ENCODE measurements at places on chromosomes 2 and 18. TPM values are rescaled to one million over a fixed set of nuclear protein-coding genes. Genes with fewer than 3 reads are reported as not detected.

- no peaks in the 10 kb centered on the region for H3K27me3 ChIP-seq
- H3K36me3 ChIP-seq, result no peaks in the 10 kb centered on the region
- H3K27ac ChIP-seq, result no peak overlapping the region
- no peak for DNase-seq
Observed at GRCh38 chr2:229445019-229445418, 173.9 kb upstream of the PID1 start.

DNA sequence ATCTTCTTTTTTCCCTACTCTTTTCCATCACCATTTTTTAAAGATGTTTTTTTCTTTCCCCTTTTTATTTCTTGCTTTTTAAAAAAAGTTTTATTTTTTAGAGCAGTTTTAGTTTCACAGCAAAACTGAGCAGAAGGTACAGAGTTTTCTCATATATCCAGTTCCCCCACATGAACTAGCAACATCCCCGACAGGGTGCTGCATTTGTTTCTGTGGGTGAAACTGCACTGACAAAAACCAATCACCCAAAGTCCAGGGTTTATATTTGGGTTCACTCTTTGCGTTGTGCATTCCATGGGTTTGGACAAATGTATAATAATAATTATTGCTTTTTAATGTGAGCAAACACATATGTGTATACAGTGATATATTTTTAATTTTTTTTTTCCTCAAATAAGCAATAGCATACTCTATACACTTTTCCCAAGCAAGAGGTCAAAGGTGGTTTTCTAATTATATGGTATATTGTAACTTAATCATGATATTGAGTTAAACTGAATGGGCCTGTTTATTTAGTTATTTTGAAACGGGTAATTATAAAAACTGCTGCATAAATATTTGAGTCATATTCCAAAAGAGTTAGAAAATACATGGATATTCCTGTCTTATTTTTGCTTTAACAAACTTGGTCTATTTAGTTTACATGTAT is 50.3 kb downstream of the NCK2 start:
- DNase-seq, result no peak
- peaks cover 38% of the 10 kb centered on the region for H3K36me3 ChIP-seq
- peaks cover 90% of the 10 kb centered on the region for H3K4me1 ChIP-seq
- H3K27me3 ChIP-seq, result no peaks in the 10 kb centered on the region
- H3K27ac ChIP-seq, result peak overlapping the region; percentile 97
- H3K4me3 ChIP-seq, result peak overlapping the region; percentile 71

The THAP4 gene
- total RNA-seq, result 37.4 TPM

GRCh38 chr2:127084611-127085316 is 22.2 kb downstream of the BIN1 start:
- H3K27me3 ChIP-seq, result no peaks in the 10 kb centered on the region
- H3K36me3 ChIP-seq, result peaks cover 6% of the 10 kb centered on the region
- H3K4me1 ChIP-seq, result peaks cover 63% of the 10 kb centered on the region

GRCh38 chr2:103284750-103285149 is 522.9 kb downstream of the TMEM182 start:
- no peak for DNase-seq
- no peaks in the 10 kb centered on the region for H3K4me1 ChIP-seq
- no peaks in the 10 kb centered on the region for H3K36me3 ChIP-seq
- H3K27ac ChIP-seq, result no peak overlapping the region

GRCh38 chr2:96119389-96119751 is 3.0 kb upstream of the ADRA2B start:
- H3K27me3 ChIP-seq, result peaks cover 33% of the 10 kb centered on the region
- H3K4me1 ChIP-seq, result peaks cover 30% of the 10 kb centered on the region
- no peak overlapping the region for H3K27ac ChIP-seq
- DNase-seq, result no peak
- H3K4me3 ChIP-seq, result no peak overlapping the region
- no peaks in the 10 kb centered on the region for H3K36me3 ChIP-seq

The LYG2 gene
- total RNA-seq, result not detected

The SERPINB10 gene
- not detected for total RNA-seq

- no peaks in the 10 kb centered on the region for H3K4me1 ChIP-seq
- H3K27me3 ChIP-seq, result no peaks in the 10 kb centered on the region
- H3K4me3 ChIP-seq, result no peak overlapping the region
- no peaks in the 10 kb centered on the region for H3K36me3 ChIP-seq
- DNase-seq, result no peak
Observed at GRCh38 chr2:143885461-143885860, 634.5 kb downstream of the ZEB2 start.

- peaks cover 8% of the 10 kb centered on the region for H3K27me3 ChIP-seq
- H3K27ac ChIP-seq, result no peak overlapping the region
- peaks cover 18% of the 10 kb centered on the region for H3K4me1 ChIP-seq
- H3K36me3 ChIP-seq, result peaks cover 1% of the 10 kb centered on the region
Observed at GRCh38 chr2:174522553-174522952, 35.7 kb upstream of the GPR155 start.

DNA sequence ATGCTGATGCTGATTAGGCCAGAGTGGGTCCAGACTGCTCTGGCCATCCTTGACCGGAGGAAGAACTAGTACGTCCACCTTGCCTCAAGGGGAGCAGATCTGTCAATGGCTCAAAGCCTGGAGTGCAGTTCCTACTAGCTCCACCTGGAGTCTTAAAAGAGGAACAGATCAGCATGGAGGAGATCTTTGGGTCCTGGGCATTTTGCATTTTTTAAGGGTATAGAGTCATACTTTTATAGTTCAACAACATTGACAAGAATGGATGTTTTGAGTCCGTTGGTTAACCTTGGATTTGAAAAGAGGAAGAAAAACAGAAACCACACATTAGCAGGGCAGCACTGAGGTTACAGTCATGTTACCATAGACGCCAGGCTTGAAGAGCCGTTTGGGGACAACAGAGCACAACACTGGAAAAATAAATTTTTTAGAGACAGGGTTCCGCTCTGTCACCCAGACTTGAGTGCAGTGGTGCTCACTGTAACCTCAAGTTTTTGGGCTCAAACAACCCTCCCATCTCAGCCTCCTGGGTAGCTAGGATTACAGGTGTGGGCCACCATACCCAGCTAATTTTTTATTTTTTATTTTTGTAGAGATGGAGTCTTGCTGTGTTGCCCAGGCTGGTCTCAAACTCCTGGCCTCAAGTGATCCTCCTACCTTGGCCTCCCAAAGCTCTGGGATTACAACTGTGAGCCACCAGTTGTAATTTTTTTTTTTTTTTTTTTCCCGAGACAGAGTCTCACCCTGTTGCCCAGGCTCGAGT is 78.5 kb downstream of the PRKCE start:
- H3K27ac ChIP-seq, result no peak overlapping the region
- no peaks in the 10 kb centered on the region for H3K4me1 ChIP-seq
- no peaks in the 10 kb centered on the region for H3K27me3 ChIP-seq
- DNase-seq, result no peak

The GKN2 gene
- not detected for total RNA-seq

- H3K36me3 ChIP-seq, result peaks cover 3% of the 10 kb centered on the region
- H3K27ac ChIP-seq, result no peak overlapping the region
- H3K27me3 ChIP-seq, result no peaks in the 10 kb centered on the region
- peaks cover 18% of the 10 kb centered on the region for H3K4me1 ChIP-seq
- DNase-seq, result no peak
- no peak overlapping the region for H3K4me3 ChIP-seq
Observed at GRCh38 chr18:13531681-13532325, 194.6 kb downstream of the FAM210A start.

DNA sequence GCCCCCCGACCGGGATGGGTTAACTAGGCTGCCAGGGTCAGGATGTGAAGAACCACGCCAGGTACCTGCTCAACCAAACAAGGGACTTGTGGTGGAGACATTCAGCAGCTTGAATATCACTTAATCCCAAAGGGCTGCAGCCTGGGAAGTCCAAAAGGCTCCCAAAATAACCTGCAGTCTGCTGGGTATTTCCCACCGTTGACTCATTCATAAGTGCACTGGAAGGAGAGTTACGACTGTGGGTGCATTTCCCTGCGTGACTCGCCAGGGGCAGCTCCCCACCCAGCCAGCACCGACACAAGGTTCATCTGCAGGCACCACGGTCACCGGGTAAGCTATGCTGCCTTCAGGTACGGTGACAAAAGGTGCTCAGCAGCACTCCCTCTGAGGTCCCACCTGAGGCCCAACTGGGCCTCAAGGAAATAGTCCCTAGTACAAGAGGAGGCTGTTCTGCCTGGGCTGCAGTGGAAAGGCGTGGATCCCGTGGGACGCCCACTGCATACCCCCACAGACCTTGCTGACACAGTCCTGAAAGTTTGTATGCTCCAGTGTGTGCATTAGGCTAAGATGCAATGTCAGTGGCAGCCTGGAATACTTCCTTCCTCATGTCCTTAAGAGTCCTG is 86.5 kb downstream of the UXS1 start:
- H3K36me3 ChIP-seq, result peaks cover 36% of the 10 kb centered on the region
- H3K27me3 ChIP-seq, result no peaks in the 10 kb centered on the region
- peaks cover 5% of the 10 kb centered on the region for H3K4me1 ChIP-seq
- no peak overlapping the region for H3K27ac ChIP-seq
- no peak for DNase-seq
- H3K4me3 ChIP-seq, result no peak overlapping the region

The MTA3 gene
- 33.4 TPM for total RNA-seq

The GALM gene
- total RNA-seq, result 27.6 TPM

DNA sequence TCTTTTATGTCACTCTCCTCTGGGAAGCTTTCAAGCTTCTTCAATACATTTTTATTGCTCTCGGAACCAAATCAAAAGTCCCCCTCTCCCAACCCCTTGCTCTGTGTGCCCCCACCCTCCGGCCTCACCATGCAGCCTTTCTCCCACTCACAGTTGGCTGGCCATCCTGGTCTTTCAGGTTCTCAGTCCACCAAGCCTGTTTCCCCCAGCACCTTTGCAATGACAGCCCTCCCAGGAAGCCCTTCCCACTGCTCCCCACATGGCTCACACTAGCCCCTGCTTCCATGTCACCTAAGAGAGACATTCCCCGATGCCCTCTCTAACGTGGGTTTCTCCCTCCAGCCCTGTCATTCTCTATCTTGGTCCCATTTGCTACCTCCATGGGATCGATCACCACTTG is 266.6 kb downstream of the SRBD1 start:
- DNase-seq, result no peak
- no peak overlapping the region for H3K27ac ChIP-seq
- no peaks in the 10 kb centered on the region for H3K27me3 ChIP-seq
- no peak overlapping the region for H3K4me3 ChIP-seq
- H3K4me1 ChIP-seq, result no peaks in the 10 kb centered on the region

- H3K27me3 ChIP-seq, result no peaks in the 10 kb centered on the region
- H3K4me1 ChIP-seq, result no peaks in the 10 kb centered on the region
- DNase-seq, result no peak
- H3K4me3 ChIP-seq, result no peak overlapping the region
- H3K36me3 ChIP-seq, result no peaks in the 10 kb centered on the region
- H3K27ac ChIP-seq, result no peak overlapping the region
Observed at GRCh38 chr2:199085261-199085660, 372.5 kb downstream of the SATB2 start.

The AGAP1 gene
- total RNA-seq, result 0.82 TPM

- DNase-seq, result no peak
- no peaks in the 10 kb centered on the region for H3K4me1 ChIP-seq
- H3K27ac ChIP-seq, result no peak overlapping the region
- no peak overlapping the region for H3K4me3 ChIP-seq
- H3K36me3 ChIP-seq, result no peaks in the 10 kb centered on the region
Observed at GRCh38 chr2:142989273-142990204, 112.1 kb downstream of the KYNU start.

GRCh38 chr2:170770008-170770605 is at the start of gene ERICH2:
Gene ERICH2, plus strand, starts transcription at chr2:170770378. Its CDS starts 304 bp downstream, at chr2:170770682.
- peak; percentile 60 for DNase-seq
- peaks cover 13% of the 10 kb centered on the region for H3K4me1 ChIP-seq
- peak within 1 kb of the TSS; percentile 78 for H3K27ac ChIP-seq
- H3K36me3 ChIP-seq, result no peaks in the 10 kb centered on the region
- H3K4me3 ChIP-seq, result peak within 1 kb of the TSS; percentile 90
- H3K27me3 ChIP-seq, result peaks cover 30% of the 10 kb centered on the region

The OXER1 gene
- not detected for total RNA-seq

The ABCB6 gene
- 11.9 TPM for total RNA-seq

GRCh38 chr2:149679286-149679685 is 91.7 kb upstream of the MMADHC start:
- no peak overlapping the region for H3K4me3 ChIP-seq
- no peak overlapping the region for H3K27ac ChIP-seq
- H3K27me3 ChIP-seq, result no peaks in the 10 kb centered on the region

DNA sequence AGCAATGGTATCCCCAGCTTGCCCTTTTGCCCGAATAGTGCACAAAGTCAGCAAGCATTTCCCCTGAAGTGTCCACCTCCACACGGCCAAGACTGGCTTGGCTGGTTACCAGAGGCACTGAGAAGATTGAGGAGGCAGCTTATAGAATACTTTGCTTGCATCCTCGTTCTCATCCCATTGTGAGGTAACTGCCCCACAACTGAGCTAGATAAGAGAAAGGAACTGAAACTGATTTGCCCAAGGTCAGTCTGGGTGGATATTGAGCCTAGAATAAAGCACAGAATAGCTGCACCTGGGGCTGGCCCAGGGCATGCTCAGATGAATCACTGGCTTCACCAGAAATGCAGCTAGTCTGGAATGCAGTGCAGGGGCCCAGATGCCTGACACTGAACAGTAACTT is 32.7 kb upstream of the MAP4K3 start:
- no peaks in the 10 kb centered on the region for H3K36me3 ChIP-seq
- peaks cover 10% of the 10 kb centered on the region for H3K4me1 ChIP-seq
- H3K27ac ChIP-seq, result no peak overlapping the region
- no peak for DNase-seq
- no peak overlapping the region for H3K4me3 ChIP-seq

GRCh38 chr2:96470636-96471035 is 34.5 kb downstream of the NEURL3 start:
- peaks cover 8% of the 10 kb centered on the region for H3K27me3 ChIP-seq
- H3K27ac ChIP-seq, result no peak overlapping the region
- DNase-seq, result peak; percentile 52
- H3K4me1 ChIP-seq, result peaks cover 5% of the 10 kb centered on the region

DNA sequence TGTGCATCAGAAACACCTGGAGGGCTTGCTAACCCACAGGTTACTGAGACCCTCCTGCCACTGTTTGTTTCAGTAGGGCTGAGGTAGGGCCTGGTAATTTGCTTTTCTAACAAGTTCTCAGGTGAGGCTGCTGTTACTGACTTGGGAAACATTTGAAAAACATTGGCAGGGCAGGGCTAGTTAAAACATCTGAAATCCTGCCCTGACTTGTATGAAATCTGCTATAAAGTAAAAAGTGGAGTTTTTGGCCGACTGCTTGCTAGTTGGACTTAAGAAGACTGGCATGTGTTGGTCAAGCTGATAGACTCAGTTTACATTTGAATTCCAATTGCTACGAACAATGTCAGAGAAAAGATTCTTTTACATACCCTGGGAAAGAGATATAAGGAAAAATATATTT is 111.6 kb upstream of the DLX2 start:
- H3K4me1 ChIP-seq, result peaks cover 14% of the 10 kb centered on the region
- H3K27me3 ChIP-seq, result peaks cover 5% of the 10 kb centered on the region
- no peak overlapping the region for H3K4me3 ChIP-seq
- no peak overlapping the region for H3K27ac ChIP-seq
- DNase-seq, result no peak

The LTBP1 gene
- 0.03 TPM for total RNA-seq

DNA sequence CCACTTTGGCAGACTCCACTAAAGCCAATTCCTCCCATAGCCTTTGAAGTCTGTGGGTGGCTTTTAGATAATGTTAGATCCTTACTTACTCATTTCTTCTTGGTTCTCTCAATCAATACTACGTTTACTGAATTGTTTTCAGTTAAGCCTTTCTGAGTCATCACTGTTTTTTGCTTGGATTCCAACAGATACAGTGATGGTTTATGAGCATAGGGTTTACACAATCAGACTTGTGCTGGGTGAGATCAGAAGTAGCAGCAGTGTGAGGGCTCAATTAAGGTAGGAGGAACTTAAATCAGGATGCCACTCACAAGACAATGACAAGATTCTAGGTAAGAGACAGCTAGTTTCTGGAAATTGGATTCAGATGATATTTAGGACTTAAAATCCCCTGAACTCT is 297.7 kb upstream of the DOK6 start:
- H3K27ac ChIP-seq, result no peak overlapping the region
- no peak for DNase-seq
- H3K27me3 ChIP-seq, result no peaks in the 10 kb centered on the region
- no peak overlapping the region for H3K4me3 ChIP-seq
